SK-N-MC (cell line): ENCODE measurements at places on chromosomes 16 and 17.

DNA sequence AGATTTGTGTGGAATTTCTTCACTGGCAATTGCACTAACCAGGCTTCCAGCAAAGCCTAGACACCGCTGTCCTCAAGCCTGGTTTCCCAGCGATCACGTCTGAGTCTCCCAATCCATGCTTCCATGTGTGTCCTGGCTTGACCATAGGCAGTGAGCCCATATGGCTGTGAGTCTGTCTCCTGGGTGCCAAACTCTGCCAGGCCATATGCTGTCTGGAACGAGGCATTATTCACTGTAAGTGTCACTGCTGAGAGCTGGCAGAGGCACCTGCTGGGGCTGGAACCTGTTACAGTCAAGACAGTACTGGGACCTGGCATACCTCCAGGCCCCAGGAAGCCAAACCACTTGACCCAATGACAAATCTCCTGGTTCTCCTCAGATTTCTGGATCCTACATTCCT, 60.4 kb downstream of the HS3ST2 start:
- DNase-seq = no peak

- no peak for DNase-seq
Observed at GRCh38 chr17:2631211-2631610, 37.8 kb downstream of the PAFAH1B1 start.

DNA sequence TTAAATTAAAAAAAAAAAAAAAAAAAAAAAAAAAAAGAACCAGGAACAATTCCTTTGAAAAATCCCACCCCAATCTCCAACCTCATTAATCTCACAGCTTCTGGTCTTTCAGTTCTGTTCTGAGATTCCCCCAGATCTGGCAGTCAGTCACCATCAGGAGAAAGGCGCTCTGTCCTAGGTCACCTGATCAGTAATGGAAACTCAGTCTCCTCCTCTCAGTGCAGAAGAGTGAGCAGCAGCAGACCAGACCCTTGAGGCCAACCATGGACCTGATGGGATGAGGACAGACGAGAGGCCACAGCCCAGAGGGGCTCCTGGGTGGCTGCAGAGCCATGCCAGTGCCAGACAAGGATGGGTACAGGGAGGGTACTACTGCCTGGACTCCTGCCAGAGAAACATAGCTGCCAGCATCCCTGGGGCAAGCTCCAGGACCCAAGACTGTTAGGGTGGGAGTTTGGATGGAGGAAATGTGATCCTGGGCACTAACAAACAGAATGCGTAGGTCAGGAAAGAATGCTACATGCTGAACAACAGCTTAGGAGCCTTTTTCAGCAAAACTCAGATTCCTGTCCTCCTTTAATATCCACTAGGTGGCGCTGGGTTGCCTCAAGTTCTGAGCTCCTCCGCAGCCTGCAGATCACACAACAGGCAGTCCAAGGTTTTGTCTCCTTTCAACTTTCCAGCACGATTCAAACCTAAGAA, 28.7 kb downstream of the MPG start:
- peak; percentile 39 for DNase-seq

- DNase-seq = no peak
Observed at GRCh38 chr17:77686903-77687302, 271.6 kb upstream of the TNRC6C start.

GRCh38 chr17:43573579-43574321, 27.6 kb upstream of the ETV4 start:
- DNase-seq = no peak

GRCh38 chr17:74862108-74862901, 2.6 kb upstream of the GRIN2C start:
- no peak for DNase-seq

DNA sequence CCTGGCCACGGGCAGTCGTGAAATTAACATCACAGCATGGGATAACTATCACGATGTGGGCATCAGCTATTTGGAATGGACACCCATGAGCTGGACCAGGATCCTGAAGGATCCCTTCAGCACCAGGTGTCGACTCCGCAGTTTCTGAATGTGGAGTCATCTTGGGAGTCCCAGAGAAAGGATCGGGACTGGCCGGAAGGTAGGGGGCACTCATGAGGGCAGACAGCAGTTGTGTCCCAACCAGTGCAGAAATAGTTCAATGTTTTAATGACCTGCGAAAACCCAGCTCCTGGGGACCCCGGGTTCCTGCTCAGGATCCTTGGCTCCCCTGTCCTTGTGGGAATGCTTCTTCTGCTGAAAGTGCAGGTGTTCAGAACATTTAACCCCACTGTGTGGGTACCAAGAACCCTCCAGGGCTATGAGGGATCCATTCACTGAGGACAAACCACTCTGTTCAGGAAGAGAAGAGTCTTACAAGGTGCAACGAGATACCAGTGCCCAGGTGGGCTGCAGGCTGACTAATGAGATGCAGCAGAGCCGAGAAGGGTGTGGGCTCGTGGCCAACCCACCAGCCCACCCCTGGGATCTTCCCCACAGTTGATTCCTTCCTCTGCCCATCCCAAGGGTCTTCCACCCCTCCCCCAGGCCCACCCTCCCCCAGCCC, 154.8 kb downstream of the SALL1 start:
- DNase-seq = no peak

DNA sequence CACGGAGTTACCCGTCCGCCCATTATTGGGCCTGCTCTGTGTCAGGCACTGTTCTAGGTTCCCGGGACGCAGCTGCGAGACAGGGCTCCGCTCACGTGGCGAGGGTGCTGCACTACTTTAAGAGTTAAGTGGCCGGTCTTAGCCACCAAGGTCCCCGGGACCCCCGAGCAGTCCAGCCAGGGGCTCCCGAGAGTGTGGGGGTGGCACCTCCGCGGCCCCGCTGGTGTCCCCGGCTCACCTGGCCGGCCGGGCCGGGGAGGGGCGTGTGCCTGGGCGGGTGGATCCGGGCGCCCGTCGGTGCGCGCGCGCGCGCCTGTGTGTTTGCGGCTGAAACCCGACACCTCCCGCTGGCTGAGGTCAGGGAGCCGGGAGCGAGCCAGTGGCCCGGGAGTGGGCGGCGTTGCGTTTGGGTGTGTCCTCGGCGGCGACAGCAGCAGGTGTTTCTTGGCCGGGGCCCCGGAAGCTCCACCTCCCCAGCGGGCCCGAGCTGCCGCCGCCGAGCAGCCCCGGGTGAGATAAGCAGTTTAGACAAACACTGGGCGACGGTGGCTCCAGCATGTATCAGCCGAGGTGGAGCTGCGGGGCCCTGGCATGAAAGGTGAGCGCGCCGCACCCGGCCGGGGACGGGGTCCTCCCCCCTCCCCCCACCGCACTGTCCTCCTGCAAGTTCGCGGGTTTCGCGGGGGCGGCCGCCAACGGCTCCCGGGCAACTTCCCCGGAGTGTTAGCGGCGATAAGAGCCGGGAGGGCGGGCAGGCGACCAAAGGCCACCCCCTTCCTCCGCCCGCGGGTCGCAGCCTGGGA, at the start of gene GSE1:
Gene GSE1, plus strand, starts transcription at position 522 of the 803 bp plus-strand sequence. Its CDS starts 70 bp downstream, at position 592.
- no peak for DNase-seq

DNA sequence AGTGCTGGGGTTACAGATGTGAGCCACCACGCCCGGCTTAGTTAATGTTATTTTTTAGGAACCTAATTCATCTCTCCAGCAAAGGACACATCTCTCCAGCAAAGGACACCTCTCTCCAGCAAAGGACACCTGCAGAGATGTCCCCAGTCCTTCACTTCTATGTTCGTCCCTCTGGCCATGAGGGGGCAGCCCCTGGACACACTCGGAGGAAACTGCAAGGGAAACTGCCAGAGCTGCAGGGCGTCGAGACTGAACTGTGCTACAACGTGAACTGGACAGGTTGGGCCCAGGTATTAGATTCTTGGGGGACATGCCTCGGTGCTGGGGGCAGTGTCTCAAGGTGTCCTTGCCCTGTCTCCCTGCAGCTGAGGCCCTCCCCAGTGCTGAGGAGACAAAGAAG, 4.7 kb downstream of the PFAS start:
- no peak for DNase-seq

DNA sequence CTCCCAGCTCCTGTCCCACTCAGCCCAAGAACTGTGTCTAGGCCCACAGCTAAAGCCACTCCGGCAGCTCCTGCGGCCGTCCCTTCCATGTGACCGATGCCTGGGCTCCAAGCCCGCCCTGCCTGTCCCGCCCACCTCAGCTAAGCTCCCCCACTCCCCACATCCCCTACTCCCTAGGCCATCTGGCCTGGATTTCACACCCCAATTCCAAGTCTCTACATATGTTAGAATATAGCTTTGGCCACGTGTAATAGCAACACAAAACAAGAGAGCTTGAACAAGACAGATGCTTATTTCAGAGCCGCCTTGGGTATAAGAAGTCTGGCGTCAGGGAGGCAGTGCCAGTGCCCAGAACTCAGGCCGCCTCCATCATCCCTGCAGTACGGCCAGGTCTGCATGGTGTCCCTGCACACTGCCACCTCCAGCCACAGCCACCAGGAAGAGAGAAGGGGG, 30.0 kb upstream of the USP22 start:
- DNase-seq = no peak

DNA sequence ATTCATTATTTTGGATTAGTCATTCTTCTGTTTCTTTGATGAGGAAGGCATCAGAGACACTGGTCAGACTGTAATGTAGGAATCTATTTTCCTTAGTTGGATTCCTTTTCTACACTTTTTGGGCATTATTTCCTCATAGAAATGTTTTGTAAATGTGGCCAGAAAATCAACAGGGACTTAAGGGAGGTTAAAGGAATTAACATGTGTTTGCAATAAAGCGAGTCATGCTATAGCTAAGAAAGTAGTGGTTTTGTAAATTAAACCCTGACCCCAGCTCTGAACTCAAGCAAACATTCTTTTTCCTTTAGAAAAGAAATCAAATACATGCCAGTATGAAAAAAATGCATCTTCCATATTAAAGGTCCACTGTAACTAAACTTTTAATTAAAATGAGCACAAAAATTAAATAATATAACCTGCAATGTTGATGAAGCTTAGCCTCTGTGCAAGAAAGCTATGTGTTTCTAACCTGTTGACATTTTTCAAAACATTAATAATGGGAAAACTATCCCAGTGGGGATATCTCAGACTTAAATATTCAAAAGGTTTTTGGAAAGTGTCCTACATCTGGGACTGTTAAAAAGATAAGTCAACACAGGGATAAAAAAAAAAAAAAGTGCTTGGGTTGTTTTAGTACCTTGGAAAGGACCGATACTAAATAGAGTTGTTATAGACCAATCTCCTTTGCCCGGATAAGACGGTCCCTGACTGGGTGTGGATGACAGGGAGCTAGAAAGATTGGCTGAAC, 428.0 kb downstream of the CA10 start:
- DNase-seq = no peak

GRCh38 chr17:66392783-66393437, 90.5 kb downstream of the PRKCA start:
- no peak for DNase-seq

DNA sequence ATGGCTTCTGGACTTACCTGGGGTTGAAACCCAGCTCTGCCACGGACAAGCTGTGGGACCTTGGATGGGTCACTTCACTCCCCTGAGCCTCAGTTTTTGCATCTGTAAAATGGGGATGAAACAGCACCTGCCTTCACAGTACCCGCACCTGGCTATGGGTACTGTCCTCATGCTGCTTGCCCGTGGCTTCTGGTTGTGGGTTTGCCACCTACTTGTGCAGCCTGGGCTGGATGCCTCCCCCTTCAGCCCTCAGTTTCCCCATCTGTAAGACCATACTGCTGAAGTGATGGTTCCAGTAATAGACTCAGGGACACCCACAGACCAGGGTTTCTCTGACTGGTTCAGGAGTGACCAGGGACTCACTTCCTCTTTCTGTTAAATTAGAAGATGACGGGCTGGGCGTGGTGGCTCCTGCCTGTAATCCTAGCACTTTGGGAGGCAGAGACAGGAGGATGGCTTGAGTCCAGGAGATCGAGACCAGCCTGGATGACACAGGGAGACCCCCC, 9.4 kb downstream of the GLIS2 start:
- DNase-seq = no peak

DNA sequence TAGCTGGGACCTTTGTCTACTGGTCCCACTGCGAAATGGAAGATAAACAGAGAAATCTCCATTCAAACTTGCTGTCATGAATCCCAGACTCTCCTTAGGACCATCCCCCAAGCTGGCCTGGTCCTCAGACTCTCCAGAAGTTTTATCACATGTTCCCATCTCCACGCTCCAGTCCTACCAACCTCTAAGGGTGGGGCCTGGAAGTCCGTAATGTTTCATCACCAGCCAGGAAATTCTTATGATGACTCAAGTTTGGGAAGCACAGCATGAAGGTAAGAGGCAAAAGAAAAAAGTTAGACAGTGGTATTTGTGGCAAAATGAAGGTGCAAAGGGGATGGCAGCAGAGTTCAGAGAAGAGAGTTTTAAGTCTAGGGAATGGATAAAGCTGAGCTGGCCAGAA, 52.7 kb downstream of the ZNF18 start:
- no peak for DNase-seq

- no peak for DNase-seq
Observed at GRCh38 chr17:4648741-4649140, 7.3 kb upstream of the ALOX15 start.

GRCh38 chr16:69885722-69886121, 65.4 kb upstream of the CLEC18A start:
- no peak for DNase-seq

DNA sequence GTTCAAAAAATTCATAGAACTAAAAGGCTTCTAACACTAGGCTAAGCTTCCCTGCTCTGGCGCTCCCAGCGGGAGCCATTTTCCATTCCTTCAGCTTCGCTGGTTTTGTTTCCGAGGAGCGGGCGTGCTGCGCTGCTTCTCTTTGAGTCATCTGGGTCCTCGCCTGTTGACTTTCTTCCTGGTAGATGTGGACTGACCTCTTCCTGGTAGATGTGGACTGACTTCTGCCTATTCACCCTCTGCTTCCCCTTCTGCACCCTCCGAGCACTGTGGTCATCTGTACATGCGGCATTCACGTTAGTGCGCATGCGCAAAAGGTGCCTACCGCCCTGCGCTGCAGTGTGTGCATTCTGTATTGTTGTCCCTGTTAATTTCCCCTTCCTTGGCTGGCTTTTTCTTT, 40.8 kb upstream of the SEC14L1 start:
- no peak for DNase-seq

GRCh38 chr16:51225878-51226277, 74.8 kb upstream of the SALL1 start:
- DNase-seq = no peak

DNA sequence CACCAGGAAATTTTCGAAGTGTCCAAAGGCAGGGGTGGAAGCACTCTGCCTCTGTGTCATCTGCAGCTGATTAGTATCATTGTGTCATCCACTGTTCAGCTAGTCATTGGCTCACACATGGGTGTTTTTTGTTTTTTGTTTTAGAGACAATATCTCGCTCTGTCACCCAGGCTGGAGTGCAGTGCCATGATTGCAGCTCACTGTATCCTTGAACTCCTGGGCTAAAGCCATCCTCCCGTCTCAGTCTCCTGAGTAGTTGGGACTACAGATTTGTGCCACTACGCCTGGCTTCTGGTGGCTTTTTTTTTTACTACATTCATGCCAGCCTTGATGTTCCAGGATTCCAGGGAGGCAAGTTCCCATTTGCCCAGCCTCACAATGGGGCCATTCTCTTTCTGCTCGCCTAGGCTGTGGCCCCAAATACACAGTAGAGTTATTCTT, 32.5 kb upstream of the MYO18A start:
- DNase-seq = no peak

DNA sequence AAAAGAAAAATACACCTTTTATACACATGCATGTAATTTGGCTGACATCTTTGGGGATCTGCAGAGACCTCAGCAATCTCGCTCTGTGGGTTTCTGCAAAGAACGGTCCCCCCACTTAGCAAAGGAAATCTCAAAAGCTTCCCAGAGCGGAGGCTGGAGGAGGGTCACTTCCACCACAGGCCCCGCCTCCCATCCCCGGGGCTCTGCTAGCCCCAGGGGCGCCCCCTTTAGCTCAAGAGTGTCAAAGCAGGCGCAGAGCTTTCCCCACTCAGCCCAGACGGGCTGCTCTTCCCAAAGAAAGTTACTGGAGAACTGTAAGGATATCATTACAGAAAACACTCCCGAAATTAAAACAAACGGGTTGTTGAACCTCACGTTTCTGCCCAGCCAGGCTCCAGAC, 11.4 kb downstream of the SLC13A5 start:
- DNase-seq = no peak
